CD8-positive, alpha-beta memory T cell (primary cell): ENCODE measurements at places on chromosomes 7 and 10. TPM values are rescaled to one million over a fixed set of nuclear protein-coding genes. Genes with fewer than 3 reads are reported as not detected.

Gene CALHM3
- not detected for total RNA-seq

Gene LRRN3
- total RNA-seq = 101 TPM

Gene GIMAP8
- 11.8 TPM for total RNA-seq

Gene LRRC18
- not detected for total RNA-seq

Gene POLR1F
- total RNA-seq = 30.6 TPM

Gene AQP1
- total RNA-seq = 0.15 TPM

Gene HILPDA
- total RNA-seq = 17.5 TPM

Gene PNLIPRP2
- total RNA-seq = not detected

Gene CRYGN
- total RNA-seq = not detected

Gene ZNF503
- 0.13 TPM for total RNA-seq

Gene MRLN
- total RNA-seq = not detected

Gene TRIM74
- 0.63 TPM for total RNA-seq

Gene SUGCT
- 1.3 TPM for total RNA-seq

Gene TSPAN12
- not detected for total RNA-seq

Gene FLNC
- not detected for total RNA-seq

Gene MMD2
- total RNA-seq = not detected

Gene ZNF425
- total RNA-seq = 1.4 TPM

Gene RNF133
- total RNA-seq = not detected

Gene ARPC1B
- 258 TPM for total RNA-seq

Gene TRIL
- not detected for total RNA-seq

Gene SEC31B
- 15.4 TPM for total RNA-seq

Gene CDC123
- total RNA-seq = 162 TPM

Gene SRRM3
- not detected for total RNA-seq

Gene CYP3A7
- total RNA-seq = not detected

Gene PPIF
- 181 TPM for total RNA-seq

Gene SORBS1
- 1.7 TPM for total RNA-seq

Gene HOXA5
- not detected for total RNA-seq

Gene HOXA4
- not detected for total RNA-seq

Gene MRC1
- 1.4 TPM for total RNA-seq

Gene DRGX
- not detected for total RNA-seq

Gene ZNF467
- total RNA-seq = 0.24 TPM

Gene EPHA1
- 3.1 TPM for total RNA-seq

Gene ELMO1
- 74.4 TPM for total RNA-seq

Gene LMOD2
- not detected for total RNA-seq

Gene CTAGE6
- total RNA-seq = 0.60 TPM

Gene FAM24A
- total RNA-seq = not detected

Gene NRAP
- total RNA-seq = not detected

Gene PLPP4
- not detected for total RNA-seq

Gene MXI1
- 8.6 TPM for total RNA-seq

Gene ST7
- total RNA-seq = 14.2 TPM

Gene NPC1L1
- total RNA-seq = not detected

Gene TAX1BP1
- 80.8 TPM for total RNA-seq

Gene C7orf25
- 2.5 TPM for total RNA-seq

Gene TIMM23
- total RNA-seq = 96.4 TPM

Gene FFAR4
- total RNA-seq = not detected

Gene PDE1C
- not detected for total RNA-seq

Gene GJD4
- total RNA-seq = not detected

Gene RPP30
- 123 TPM for total RNA-seq

Gene SLC16A9
- 0.27 TPM for total RNA-seq

Gene OR9A2
- not detected for total RNA-seq
